ENCODE measurements at places on chromosomes 16 and 17.

DNA sequence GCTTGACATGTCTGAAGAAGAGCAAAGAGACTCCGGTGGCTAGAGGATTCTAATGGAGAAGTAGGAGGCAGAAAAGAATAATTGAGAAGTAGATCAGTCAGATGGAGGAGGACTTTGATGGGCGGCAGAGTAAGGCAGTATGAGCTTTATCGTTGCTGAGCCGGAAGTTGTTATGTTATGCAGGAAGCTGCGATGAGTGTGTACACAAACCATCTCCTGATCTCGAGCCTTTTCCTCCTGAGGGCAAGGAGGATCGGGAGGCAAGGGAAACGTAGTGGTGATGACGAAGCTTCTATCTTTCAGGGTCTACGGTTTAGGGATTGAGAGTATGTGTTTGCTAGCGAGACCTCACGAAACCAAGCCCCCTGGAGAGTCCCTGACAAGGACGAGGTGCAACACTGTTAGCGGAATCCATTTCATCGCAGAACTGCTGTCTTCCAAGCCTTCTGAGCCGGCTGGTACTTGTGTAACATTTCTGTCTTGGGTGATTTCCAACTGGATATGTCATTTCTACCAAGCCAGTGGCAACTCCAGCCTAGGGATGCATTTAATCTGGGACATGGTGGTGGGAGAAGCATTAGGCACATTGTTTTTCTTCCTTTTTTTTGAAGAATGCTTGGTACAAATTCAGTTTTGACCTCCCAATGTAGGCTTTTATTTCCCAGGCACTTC is 45.5 kb downstream of the RBFOX1 start:
- DNase-seq: no peak

DNA sequence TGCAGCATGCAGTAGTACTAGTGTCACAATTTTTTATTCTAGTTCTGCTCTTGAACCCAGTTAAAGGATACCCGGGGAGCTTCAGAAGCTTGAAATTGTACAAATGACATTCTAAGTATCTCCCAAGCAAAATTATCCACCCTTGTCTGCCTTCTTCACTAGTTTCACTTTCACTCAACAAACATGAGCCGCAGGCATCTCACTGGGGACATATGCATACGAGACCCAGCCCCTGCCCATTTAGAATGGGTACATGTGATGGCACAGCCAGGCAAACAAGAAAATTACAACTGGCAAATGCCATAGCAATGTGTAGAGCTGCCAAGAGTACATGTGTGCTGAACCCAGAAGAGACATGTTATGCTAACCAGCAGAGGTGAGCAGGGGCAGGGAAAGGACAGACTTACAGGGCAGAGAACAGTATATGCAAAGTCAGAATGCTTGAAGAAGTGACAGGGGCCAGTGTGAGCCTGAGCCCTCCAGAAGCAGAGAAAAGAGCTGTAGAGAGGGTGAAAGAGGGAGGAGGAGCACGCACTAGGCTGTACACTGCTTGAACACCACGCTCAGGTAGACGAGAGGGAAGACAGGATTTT is 8.3 kb downstream of the GINS2 start:
- DNase-seq: no peak

- no peak for DNase-seq
These were observed 3.3 kb downstream of the NHERF2 start for GRCh38 chr16:2030036-2030435.

DNA sequence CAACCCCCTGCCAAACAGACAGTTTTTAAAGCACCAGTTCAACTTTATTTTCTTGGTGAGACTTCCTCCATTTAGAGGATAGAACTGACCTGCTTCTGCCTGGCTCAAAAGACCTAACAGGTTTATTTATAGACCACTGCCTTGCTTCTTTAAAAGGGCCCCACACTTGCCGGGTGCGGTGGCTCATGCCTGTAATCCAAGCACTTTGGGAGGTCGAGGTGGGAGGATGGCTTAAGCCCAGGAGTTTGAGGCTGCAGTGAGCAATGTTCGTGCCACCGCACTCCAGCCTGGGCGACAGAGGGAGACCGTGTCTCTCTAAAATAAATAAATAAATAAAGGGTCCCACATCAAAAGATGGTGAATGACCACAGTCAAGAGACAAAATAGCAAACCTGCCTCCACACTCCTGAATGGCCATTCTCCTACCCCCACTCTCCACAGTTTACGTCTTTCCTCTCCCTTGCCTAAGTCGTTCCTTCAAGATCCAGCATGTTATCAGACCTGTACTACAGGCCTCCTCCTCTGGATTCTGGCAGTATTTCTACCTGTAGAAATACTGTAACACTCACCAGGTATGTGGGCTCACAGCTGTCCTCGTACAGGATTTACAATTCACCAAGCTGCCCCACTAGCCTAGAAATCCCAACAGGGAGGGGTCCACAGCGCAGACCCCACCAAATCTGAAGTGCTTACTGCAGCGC is 95.6 kb downstream of the SMG6 start:
- no peak for DNase-seq

GRCh38 chr17:38428112-38428642 is at the start of gene ARHGAP23:
Gene ARHGAP23, plus strand, starts transcription at chr17:38428464. Its CDS starts 22 bp downstream, at chr17:38428486.
- DNase-seq: no peak

DNA sequence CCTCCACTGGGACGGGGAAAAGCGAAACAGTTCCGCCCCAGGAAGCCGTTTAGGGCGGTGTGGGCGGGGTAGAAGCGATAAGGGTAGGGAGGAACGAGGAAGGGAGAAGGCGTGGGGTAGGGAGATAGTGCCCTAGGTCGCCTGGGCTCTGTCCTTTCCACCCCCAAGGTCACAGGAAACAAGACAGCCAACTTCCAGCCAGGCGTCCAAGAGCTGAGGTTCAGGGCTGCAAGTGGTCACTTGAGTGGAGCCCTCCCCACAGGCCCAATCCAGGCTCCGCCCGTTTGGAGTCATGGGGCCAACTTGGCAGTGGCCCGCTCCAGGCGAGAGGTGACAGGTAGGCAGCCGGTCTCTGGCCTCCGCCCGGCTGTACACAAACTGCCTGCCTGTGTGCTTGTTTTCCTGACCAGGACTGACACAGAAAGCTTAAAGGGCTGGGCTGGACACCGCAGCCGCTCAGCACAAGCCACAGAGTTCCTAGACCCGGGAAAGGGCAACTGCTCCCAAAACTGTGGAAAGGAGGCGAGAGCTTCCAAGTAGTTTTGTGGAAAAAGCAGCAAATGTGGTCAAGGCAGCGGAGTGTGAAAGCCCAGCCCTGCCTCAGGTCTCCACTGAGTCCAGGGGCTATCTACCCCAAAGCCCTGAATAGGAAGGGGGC is at the start of gene RILP:
RILP (minus strand) TSS at position 23 of the 658 bp plus-strand sequence. CDS start 62 bp downstream, outside the sequence.
- DNase-seq: no peak

DNA sequence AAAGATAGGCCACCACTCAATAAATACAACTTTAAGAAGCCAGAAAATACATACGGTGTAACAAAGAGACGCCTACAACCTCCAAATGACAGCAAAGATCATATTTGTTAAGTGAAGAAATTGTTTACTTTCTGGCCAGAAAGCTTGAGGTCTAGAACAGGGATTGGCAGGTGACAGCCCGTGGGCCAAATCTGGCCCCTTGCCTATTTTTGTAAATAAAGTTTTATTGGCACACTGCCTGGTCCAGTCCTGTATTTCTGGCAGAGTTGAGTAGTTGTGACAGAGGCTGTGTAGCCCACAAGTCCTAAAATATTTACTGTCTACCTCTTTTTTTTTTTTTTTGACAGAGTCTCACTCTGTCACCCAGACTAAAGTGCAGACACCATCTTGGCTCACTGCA is 3.4 kb upstream of the CLEC19A start:
- no peak for DNase-seq

DNA sequence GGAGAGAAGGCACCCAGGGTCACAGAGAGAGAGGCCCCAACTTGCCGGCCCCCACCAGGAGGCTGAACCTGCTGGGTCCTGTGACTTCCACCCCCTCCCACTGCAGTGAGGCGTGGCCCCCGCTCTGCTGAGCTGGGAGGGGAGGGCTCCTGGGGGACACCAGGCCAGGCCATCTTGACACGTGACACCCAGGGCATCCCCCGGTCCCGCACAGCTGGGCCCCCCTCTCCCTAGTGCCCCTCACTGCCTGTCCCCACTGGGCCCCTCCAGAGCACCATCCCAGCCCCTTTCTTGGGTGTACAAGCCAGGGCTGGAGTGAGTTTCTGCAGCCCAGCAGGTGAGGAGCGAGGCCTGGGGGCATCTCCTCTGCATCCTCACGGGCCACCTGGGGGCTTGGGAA is 12.4 kb downstream of the UBALD1 start:
- DNase-seq: no peak

- DNase-seq: peak; percentile 95
These were observed 99.4 kb upstream of the CHMP6 start for GRCh38 chr17:80892019-80892855.
